ENCODE measurements at places on chromosomes 1 and 21.
A peak's percentile ranks its signal among the peaks of the same experiment; 100 is the strongest.

GRCh38 chr1:170213596-170213995, 67.8 kb downstream of the NTMT2 start:
- DNase-seq, result no peak

- DNase-seq, result no peak
These were observed 200.3 kb upstream of the FOXD3 start for GRCh38 chr1:63122079-63122478.

DNA sequence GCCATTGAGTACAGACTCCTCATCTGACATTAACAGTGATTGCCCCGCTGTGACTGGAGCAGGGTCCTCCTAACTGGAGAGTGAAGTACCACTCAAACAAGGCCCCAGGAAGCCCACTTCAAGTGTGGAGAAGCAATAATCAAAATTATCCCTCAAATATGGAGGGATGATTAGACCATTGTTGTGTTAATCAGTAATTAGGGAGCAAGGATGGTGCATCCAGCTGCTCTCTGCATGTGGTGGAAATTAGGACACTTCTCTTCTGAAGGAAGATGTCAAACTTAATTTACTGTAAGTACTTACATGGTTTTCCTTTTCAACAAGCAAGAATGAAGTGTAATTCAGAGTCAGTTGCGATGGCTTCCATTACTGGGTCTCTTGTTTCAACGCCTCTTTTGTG, 3.4 kb upstream of the ZP4 start:
- DNase-seq, result no peak

DNA sequence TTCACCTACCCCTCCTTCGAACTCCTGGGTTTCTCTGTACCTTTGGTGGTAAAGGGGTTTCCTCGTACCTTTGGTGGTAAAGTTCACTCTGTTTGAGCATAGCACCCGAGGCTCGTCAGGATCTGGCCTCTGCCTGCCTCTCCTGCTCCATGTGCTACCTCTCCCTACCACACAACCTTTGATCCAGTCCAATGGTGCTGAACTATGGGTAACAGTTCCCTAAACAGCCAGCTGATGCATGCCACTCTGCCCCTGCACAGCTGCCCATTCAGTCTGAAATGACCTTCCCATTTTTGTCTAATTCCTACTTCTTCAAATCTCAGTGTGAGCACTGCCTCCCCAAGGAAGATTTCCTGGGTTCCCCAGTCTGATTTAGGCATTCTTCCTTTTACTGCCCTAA, 14.0 kb downstream of the OVAAL start:
- DNase-seq, result no peak

GRCh38 chr1:245353411-245353810, 198.6 kb downstream of the KIF26B start:
- DNase-seq, result no peak

- DNase-seq, result no peak
These were observed 107.5 kb upstream of the TNFSF4 start for GRCh38 chr1:173314656-173315055.

DNA sequence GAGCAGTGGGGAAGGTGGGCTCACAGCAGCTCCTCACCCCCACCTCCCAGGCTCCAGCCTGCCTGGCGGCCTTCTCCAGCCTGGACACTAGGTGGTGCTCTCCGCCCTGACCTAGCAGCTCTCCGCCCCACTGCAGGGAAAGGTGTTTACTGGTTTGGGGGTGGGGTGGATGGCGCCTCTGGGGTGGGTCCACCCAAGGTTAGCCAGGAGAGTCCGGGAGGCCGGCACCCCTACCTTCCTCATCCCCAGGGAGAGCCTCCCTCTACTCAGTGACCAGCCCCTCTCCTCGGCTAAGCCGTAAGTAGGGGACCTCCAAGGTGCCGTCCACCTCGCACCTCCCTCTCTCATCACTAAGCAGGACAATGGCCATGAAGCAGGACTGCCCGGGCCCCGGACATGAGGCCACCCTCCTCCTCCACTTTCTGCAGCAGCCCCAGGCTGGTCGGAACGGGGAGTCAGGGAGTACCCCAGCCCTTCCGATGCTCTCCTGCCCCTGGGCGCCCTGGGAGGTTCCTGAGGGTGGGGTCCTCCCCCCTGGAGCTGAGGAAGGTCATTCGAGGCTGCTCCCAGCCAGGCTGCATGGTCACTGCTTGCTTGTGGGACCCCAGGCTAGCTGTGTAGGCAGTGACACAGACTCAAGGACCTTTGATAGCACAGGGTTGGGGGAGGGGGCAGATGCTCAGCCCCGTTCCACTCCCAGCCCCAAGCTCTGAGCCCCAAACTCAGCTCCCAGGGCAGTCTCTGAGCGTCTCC, 101.4 kb upstream of the VAMP3 start:
- peak; percentile 35 for DNase-seq

DNA sequence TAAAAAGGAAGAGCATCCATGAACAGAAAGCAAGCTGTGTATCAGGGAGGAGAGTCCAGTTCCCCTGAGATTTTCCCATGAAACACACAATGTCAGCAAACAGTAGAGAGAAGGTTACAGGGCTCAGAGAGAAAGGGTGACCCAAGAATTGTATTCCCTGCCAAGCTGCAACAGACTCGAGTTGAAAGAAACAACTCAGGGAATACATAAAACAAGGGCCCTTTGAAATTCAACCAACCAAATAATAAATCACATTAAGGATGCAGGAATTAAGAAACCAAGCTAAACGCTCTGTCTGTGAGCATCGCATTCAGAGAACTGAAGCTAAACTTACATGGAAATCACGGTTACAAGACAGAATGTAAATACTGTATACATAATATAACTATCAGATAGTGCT, 20.2 kb downstream of the S100A16 start:
- no peak for DNase-seq

- DNase-seq, result no peak
These were observed 23.4 kb upstream of the TSHB start for GRCh38 chr1:115006191-115006590.

DNA sequence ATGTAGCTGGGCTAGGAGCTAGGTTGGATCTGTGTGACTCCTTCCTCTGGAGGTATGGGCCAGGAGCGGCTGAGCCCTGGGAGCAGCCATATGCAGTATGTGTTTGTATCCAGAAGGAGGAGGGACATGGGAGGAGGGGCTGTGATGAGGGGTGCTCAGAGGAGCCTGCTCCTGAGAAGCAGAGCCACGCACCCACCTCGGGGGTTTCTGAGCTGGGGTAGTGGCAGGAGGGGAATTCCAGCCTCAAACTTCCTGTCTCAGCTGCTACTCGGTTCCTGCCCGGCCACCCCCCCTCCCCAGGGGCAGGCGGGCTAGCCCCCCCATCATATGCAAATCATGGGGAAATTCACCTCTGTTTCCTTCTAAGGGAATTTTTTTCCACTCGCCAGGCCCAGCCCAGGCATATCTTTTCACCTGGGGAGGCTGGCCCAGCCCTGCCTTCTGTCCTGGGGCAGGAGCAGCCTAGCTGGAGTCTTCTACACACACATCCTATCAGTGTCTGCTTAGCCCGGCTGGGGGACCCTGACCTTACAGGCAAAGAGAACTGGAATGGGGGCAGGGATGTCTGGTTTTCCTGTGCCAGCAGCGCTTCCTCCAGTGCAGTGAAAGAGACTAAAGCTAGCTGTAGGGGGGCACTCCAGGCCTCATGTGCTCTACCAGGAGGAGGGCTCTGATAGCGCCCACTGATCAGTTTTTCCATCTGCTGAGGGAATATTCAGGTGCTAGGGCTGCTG, 3.0 kb downstream of the ZC3H12A start:
- DNase-seq, result peak; percentile 84

- no peak for DNase-seq
These were observed 6.0 kb downstream of the FCRLB start for GRCh38 chr1:161727256-161727924.

DNA sequence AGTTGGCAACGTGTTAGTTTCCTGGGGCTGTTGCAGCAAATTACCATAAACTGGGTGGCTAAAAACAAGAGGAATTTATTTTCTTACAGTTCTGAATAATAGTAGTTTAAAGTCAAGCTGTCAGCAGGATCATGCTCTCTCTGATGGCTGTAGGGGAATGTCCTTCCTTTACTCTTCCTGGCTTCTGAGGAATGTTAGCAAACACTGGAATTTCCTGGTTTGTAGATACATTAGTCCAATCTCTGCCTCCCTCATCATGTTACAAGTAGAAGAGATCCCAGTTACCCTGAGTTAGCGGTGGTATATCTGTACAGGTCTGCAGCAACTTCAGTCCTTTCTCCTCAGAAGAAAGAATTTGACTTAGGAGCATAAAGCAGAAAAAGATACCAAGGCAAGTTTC, 2249.1 kb downstream of the NCAM2 start:
- no peak for DNase-seq

GRCh38 chr1:100767176-100767890, 47.8 kb downstream of the VCAM1 start:
- no peak for DNase-seq

DNA sequence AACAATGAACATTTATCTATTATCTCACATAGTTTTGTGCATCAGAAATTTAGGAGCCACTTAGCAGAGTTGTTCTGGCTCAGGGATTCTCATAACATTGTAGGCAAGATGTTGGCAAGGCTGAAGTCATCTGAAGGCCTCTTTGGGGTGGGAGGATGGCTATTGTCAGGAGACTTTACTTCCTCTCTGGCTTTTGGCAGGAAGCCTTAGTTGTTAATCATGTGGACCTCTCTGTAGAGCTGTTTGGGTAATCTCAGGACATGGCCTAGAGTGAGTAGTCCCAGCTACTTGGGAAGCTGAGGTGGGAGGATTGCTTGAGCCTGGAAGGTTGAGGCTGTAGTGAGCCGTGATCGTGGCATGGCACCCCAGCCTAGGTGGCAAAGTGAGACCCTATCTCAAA, 40.2 kb downstream of the RASAL2 start:
- DNase-seq, result no peak

Data from activated T-cell treated with anti-CD3 and anti-CD28 coated beads for 4 hours (primary cell).